ENCODE measurements at places on chromosomes 2 and 18. TPM values are rescaled to one million over a fixed set of nuclear protein-coding genes. Genes with fewer than 3 reads are reported as not detected.

DNA sequence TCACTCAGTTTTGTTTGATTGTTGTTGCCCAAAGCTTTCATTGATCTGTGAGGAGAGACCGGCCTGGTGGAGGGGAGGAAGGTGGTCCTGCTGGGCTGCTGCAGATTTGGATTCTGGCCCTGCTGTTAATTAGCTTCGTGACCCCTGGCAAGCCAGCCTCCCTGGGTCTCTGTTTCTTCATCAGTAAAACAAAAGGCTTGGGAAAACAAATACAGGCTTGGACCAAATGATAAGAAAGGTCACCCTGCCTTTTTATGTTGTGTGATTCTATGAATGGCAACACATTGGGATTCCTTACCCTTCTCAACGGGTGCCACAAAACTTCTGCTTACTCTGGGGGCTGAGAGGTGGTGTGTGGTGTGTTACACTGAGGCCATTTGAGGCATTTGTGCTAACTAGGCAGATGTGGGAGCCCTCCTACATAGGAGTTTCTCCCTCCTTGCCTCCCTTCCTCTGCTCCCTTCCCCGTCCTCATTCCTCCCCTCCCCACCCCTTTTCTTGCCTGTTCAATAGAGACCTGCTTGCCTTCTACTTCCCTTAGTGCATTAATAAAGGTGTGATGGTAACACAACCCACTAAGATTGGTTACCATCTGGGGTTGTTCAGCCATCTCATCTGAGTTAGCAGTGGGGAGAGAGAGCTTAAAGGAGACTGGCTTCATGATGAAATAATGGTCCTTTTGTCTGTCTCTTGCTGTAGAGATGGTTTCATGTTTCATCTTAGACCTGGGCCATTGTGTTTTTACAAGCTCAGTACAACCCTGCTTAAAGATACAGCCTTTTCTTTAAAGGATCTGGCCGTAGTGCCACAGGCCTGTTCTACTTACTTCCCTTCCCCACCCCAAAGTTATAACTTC lies 96.2 kb downstream of the TANC1 start:
- H3K4me3 ChIP-seq: no peak overlapping the region
- no peaks in the 10 kb centered on the region for H3K4me1 ChIP-seq
- DNase-seq: no peak

DNA sequence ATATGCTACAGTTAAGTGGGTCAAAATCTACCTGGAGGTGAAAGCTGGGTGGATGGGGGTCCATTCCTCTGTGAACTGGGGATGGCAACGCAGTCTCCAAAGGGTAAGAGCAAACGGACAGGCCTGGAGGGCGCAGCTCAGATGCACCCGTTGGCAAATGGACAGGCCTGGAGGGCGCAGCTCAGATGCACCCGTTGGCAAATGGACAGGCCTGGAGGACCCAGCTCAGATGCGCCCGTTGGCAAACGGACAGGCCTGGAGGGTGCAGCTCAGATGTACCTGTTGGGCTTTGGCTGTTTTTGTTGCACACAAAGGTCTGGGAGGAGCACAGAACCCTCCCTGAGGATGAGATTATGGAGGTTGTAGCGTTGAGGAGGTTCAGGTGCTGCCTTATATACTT lies 33.7 kb downstream of the RBFA start:
- no peaks in the 10 kb centered on the region for H3K36me3 ChIP-seq
- H3K27me3 ChIP-seq: no peaks in the 10 kb centered on the region
- DNase-seq: no peak

Gene GULP1
- total RNA-seq: not detected

GRCh38 chr2:56531668-56532420 lies 348.1 kb downstream of the CCDC85A start:
- no peak overlapping the region for H3K4me3 ChIP-seq
- H3K27me3 ChIP-seq: no peaks in the 10 kb centered on the region
- H3K4me1 ChIP-seq: no peaks in the 10 kb centered on the region
- no peak overlapping the region for H3K27ac ChIP-seq

GRCh38 chr2:185215497-185215896 lies 523.1 kb upstream of the FSIP2 start:
- no peaks in the 10 kb centered on the region for H3K4me1 ChIP-seq
- H3K27ac ChIP-seq: no peak overlapping the region
- no peak overlapping the region for H3K4me3 ChIP-seq
- H3K36me3 ChIP-seq: no peaks in the 10 kb centered on the region
- no peaks in the 10 kb centered on the region for H3K27me3 ChIP-seq

DNA sequence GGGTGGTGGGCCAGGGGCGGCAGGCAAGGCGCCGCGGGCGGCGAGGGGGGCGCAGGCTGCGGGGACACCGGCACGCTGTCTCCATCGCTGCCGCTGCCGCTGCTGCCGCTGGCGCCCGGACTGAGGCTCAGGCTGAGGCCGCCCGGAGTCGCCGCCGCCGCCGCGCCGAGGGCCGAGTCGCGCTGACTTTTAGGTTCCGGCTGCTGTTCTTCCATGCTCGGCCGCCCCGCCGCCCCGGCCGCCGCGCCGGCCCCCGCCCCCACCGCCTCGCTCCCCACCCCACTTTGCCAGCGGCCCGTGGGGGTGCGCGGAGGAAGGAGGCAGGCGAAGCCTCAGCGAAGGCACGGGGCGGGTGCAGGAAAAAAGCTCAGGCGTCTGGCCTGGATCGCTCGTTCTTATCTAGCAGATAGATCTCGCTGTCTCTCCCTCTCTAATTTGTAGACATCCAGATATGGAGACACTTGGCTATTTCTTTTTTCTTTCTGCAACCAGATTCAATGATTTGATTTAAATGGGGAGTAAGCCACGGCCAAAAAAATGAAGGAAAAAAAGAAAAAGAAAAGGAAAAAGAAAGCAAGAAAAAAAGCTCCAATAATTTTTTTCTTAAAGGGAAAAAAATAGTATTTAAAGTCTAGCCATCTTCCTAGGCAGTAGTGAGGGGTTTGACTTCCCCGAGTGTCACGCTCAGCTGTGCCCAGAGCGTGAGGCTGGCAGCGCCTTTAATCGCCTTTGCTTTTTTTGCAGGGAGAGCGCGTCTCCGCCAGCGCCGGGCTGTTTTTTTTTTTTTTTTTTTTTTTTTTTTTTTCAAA lies at the start of gene EN1:
EN1 (minus strand) TSS at position 696 of the 809 bp plus-strand sequence; CDS start at position 215, 481 bp downstream.
- peaks cover 85% of the 10 kb centered on the region for H3K27me3 ChIP-seq
- H3K4me1 ChIP-seq: peaks cover 17% of the 10 kb centered on the region
- H3K36me3 ChIP-seq: peaks cover 15% of the 10 kb centered on the region
- H3K27ac ChIP-seq: peak within 1 kb of the TSS; percentile 78
- no peak for DNase-seq

Gene SP100
- total RNA-seq: 364 TPM

Gene MOGAT1
- total RNA-seq: not detected

DNA sequence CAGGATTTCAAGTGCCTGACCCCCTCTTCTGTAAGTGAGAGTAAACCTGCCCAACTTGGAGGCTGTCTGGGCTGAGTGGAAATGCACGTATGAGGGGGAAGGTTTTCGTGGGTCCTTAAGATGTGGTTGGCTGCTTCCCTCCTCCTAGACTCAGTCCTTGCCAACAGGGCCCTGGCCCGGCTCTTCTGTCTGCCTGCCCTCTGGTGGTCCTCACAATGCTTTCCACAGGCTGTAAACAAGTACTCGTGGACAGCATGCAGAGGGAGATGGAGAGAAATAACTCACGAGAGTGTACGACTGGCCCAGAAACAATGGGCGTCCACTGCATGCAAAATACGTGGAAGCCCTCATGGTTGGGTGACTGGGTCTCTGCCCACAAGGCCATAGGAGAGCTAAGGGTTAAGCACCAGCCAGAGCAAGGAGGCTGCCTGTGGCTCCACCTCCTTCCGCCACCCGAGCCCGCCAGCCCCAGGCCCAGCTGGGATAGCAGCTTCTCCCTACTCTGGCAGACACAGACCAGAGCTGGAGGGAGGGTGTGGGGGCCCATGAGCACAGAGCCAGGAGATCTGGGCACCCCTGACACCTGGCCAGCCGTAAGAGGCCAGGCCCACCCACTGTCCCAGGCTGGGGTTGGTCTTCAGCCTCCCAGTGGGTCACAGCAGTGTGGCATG lies 17.0 kb upstream of the ARHGEF4 start:
- H3K27me3 ChIP-seq: peaks cover 8% of the 10 kb centered on the region

DNA sequence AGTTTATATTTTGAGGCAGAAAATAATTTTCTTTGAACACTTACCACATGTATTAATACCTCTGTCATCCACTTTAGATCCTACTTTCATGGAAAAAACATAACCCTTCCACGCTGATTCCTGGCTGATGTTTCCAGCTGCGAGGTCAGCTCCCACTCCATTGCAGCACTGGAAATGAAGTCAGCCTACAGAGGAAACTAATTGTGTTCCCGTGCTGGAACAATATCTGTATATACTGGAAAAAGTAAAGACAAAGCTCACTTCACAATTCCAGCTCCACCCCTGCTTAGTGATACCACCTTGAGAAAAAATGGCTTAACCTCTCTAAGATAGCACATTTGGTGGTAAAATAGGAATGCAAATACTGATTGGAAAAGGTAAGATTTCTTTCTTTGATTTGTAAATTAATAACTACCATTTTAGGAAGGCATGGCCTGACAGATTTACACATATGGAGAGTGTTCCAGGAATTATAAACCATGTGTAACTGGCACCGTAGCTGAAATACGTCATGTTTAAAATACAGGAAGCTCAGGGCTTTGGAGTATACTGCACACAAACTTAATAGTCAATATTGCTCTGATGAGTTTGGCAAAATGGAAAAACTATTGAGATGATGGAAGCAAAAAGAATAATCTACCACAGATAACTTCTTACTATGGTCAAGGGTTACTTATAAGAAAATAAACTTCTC lies 90.0 kb downstream of the TRIB2 start:
- H3K36me3 ChIP-seq: no peaks in the 10 kb centered on the region
- no peak overlapping the region for H3K27ac ChIP-seq
- no peaks in the 10 kb centered on the region for H3K4me1 ChIP-seq

Gene CFAP53
- 0.50 TPM for total RNA-seq

DNA sequence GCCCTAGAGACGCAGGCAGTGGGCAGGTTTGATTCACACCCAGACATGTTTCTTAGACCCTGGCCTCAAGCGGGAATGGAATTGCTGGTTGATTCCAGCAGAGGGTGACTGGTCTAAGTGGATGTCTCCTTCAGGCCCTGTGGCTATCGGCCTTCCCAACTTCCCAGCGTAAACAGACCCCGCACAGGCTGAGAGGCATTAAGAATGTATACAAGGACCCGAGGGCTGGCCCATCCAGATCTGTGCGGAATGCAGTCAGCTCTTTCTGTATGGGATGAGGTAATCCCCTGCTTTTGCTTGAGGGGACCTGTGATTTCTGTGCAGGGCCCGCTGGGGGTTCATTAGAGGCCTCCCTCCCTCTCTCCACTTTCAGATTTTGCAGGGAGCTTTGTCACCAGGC lies 6.5 kb downstream of the ACKR3 start:
- DNase-seq: no peak
- H3K27me3 ChIP-seq: no peaks in the 10 kb centered on the region
- H3K36me3 ChIP-seq: peaks cover 11% of the 10 kb centered on the region
- no peak overlapping the region for H3K4me3 ChIP-seq
- no peaks in the 10 kb centered on the region for H3K4me1 ChIP-seq

- no peaks in the 10 kb centered on the region for H3K4me1 ChIP-seq
- H3K27me3 ChIP-seq: peaks cover 6% of the 10 kb centered on the region
- H3K4me3 ChIP-seq: no peak overlapping the region
- no peaks in the 10 kb centered on the region for H3K36me3 ChIP-seq
These were observed 29.3 kb downstream of the COLEC11 start for GRCh38 chr2:3624059-3624794.

DNA sequence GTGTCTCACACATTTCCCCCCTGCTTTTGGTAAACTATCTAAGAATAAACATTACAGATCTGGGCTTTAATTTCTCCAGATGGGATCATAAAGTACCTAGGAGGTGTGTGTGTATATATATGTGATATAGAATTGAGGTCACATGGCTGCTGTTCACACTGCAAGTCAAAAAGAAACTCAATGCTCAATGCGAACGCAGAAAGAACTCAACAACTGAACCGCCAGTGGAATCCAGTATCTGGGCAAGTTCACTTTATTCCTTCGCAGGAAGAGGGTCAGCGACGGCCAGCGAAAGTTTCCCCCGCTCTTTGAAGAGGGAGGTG lies 17.7 kb downstream of the POU3F3 start:
- peaks cover 86% of the 10 kb centered on the region for H3K27me3 ChIP-seq
- no peak overlapping the region for H3K27ac ChIP-seq
- no peaks in the 10 kb centered on the region for H3K36me3 ChIP-seq
- DNase-seq: no peak
- peak overlapping the region; percentile 27 for H3K4me3 ChIP-seq
- H3K4me1 ChIP-seq: peaks cover 17% of the 10 kb centered on the region

Gene MC4R
- total RNA-seq: not detected

Gene TMEM18
- total RNA-seq: 30.3 TPM

DNA sequence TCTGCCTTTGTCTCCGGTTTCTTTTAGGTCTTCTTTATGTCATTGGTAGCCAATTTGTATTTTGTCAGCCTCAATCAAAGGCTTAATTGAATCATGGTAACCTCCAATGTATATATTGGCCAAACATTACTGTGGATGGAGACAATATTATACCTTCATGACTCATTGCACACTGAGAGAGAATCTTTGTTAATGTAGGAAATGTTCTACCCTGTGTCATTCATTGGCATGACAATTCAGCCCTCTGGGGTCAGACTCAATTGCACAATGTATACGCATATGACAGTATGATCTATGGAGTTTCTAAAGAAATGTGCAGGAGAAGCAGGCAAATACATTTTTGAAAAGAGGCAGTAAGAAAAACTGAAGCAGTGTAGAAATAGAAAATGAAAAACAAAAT lies 162.6 kb downstream of the PDE11A start:
- no peak overlapping the region for H3K4me3 ChIP-seq
- H3K27ac ChIP-seq: no peak overlapping the region
- no peak for DNase-seq
- H3K4me1 ChIP-seq: peaks cover 12% of the 10 kb centered on the region

DNA sequence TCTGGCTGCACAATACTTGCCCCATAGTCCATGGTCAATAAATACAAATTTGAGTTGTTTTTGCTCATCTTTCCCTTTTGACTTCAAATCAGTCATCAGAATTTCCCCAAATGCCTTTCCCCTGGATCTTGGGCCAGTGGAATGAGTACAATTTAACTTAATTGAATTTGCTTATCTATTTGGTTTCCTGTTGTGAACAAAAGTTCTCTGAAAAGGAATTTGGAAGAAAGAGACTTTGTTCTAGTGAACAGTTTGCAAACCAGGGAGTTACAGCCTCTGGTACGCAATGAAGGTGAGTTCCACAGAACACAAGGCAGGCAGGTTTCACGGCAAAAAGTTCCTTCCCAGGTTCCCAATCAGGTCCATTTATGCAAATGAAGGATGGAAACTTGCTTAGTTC lies 1.2 kb upstream of the UGT1A1 start:
- H3K4me1 ChIP-seq: no peaks in the 10 kb centered on the region
- H3K27ac ChIP-seq: no peak overlapping the region

DNA sequence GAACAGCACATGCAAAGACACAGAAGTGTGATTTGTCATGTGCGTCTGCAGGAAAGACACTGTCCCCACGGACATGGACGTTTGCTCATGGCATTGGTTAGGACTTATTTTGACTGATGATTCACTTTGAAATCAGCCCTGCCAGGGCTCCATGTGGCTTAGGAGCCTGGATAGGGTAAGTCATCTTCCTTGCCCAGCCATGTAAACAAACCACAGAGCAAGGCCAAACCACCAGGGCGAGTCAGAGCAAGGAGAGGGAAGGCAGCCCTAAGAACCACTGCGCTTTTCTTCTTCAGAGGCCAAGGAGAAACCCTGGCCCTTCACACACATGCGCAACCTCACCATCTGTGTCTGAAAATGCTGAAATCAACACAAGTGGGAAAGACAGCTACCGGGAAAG lies 88.8 kb downstream of the GFPT1 start:
- peaks cover 20% of the 10 kb centered on the region for H3K27me3 ChIP-seq
- no peaks in the 10 kb centered on the region for H3K36me3 ChIP-seq
- DNase-seq: no peak
- no peak overlapping the region for H3K27ac ChIP-seq
- H3K4me1 ChIP-seq: no peaks in the 10 kb centered on the region

Gene FN1
- total RNA-seq: 0.44 TPM

- H3K4me1 ChIP-seq: no peaks in the 10 kb centered on the region
- no peaks in the 10 kb centered on the region for H3K36me3 ChIP-seq
- H3K27ac ChIP-seq: no peak overlapping the region
- H3K4me3 ChIP-seq: no peak overlapping the region
- no peak for DNase-seq
These were observed 271.8 kb downstream of the MBD2 start for GRCh38 chr18:53952700-53953099.

Data from activated CD4-positive, alpha-beta T cell treated with anti-CD3 and anti-CD28 coated beads, Interleukin-2, amount 10 ng/mL, durations not matched to agents 7 days and 5 days (primary cell).